Upper lobe of left lung (tissue), 6 donors: ENCODE measurements at places on chromosomes 13 and 19. TPM values are rescaled to one million over a fixed set of nuclear protein-coding genes. Genes with fewer than 3 reads are reported as not detected.

DNA sequence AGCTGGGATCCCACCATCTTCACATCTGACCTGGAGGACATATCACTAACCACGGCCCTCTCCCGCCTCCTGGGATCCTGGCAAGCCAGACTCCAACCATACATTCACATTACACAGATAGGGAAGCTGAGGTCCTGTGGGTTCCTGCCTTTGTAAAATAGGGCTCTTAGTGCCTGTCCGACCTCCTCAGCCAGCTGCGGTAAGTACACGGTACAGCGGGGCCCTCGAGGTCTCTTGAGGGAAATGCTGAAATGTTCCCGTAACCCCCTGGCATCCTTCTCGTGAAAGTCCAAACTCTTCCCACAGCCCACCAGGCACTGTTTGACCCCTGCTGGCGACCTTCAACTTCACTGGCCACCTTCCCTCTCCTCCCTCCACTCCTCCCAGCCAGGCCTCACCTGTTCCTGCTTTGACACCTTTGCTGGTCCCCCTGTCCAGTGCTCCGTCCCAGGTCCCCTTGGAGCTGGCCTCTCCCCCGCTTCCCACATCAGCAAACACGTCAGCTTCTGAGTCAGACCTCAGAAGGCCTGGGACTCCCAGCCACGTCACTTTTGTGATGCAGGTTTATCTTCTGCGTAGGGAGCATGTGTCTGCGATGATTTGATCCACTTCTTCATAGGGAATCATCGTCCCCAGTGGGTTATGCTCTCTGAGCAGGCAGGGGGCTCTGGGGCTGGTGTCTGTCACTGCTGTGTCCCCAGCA lies 8.8 kb upstream of the GNG7 start:
- DNase-seq, result no peak
- H3K27ac ChIP-seq, result no peak overlapping the region
- no peaks in the 10 kb centered on the region for H3K36me3 ChIP-seq
- H3K27me3 ChIP-seq, result no peaks in the 10 kb centered on the region
- no peaks in the 10 kb centered on the region for H3K4me1 ChIP-seq

DNA sequence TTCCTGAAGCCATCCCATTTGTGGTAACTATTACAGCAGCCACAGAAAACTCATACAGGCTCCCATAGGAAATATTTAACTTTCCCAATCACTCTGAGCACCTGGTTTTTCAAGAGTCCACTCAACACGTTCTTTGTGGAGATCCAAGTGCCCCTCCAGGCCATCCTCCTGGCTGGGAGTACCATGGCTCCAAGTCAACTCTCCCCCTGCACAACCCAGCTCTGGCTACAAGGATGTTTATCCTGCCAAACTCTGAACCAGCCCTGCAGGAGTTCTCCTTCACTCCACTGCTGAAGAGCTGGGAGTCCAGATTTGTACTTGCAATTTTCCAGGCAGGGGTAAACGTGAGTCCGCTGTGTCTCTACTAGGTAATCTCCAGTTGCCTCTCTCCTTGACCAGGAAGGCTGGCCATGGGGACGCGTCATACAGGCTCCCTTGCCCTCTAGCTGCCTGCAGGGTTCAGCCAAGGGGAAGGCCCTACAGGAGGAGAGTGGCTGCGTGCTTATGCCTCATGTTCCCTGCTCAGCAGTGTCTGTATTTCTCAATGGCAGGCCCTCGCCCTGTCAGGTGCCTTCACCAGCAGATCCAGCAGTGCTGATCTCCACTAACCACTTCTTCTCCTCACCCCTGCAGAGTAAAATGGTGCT lies 29.9 kb upstream of the ARGLU1 start:
- no peak for DNase-seq
- no peak overlapping the region for H3K4me3 ChIP-seq
- peaks cover 24% of the 10 kb centered on the region for H3K4me1 ChIP-seq

Gene PSG7
- total RNA-seq, result not detected

GRCh38 chr13:39385154-39385553 lies 217.8 kb downstream of the LHFPL6 start:
- H3K4me1 ChIP-seq, result peaks cover 6% of the 10 kb centered on the region
- H3K4me3 ChIP-seq, result no peak overlapping the region

DNA sequence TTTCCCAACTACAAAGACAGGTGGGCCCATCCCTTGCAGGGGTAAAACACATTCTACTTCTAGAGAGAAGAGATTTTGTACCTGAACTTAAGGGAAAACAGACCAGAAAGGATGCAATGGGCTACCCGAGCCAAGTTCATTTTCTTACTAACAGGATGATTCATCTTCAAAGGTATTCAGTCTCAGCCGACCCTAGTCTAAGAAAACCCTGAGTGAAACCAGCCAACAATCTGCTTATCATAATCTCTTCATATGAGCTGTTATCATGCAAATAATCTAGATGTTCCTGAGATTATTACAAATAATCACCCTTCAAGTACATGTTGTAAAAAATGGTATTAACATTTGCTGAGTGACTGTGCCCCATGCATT lies 15.6 kb downstream of the PABPC3 start:
- H3K27me3 ChIP-seq, result no peaks in the 10 kb centered on the region
- no peak for DNase-seq
- H3K36me3 ChIP-seq, result no peaks in the 10 kb centered on the region
- no peaks in the 10 kb centered on the region for H3K4me1 ChIP-seq
